Gastroesophageal sphincter (tissue), 4 donors: ENCODE measurements at places on chromosomes 5 and 9.

GRCh38 chr5:66966439-66966838 lies 230.2 kb downstream of the CD180 start:
- no peak for ATAC-seq

- ATAC-seq = no peak
Measured at GRCh38 chr5:17364987-17365810, 132.8 kb upstream of the TAF11L2 start.

GRCh38 chr9:31335529-31336234 lies 1048.8 kb upstream of the ACO1 start:
- ATAC-seq = peak; percentile 55

- no peak for ATAC-seq
Measured at GRCh38 chr5:152349683-152350526, 55.2 kb downstream of the NMUR2 start.

- no peak for ATAC-seq
Measured at GRCh38 chr9:114307899-114308267, 15.0 kb upstream of the ORM1 start.

- ATAC-seq = peak; percentile 48
Measured at GRCh38 chr9:77218612-77219011, 41.3 kb downstream of the VPS13A start.

- ATAC-seq = no peak
Measured at GRCh38 chr5:132075719-132076077, 2.1 kb downstream of the CSF2 start.

DNA sequence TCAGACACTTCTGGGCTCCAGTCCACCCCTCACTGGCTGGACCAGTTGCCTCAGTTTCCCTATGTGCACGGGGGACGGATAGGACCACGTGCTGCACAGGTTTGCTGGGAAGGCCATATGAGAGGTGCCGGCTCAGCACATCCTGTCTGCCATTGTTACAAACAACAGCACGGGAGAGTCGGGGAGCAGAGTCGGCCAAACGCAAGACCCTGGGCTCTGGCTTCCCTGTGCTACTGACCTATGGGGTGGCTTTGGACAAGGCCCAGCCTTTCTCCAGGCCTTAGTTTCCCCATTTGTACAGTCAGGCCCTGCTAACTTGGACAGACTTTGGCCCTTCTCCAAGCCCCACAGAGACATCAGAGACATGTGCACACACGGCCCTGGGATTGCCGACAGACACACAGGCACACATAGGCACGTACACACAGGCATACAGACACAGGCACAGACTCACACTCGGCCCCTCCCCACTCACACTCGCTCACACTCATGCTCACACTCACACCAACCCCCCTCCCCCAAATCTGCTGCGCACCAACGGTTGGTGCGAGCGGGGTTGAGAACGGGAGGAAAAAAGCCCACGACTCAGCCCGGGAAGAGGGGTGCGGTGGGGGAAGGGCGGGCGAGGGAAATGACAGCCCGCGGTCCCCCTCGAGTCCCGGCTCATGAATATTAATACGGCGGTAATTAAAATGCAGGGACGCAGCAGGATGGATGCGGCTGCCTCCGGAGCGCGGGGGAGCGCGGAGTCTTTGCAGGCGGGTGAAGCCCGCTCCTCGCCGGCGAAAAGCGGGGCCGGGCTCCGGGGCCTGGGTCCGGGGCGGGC lies 133.0 kb downstream of the C9orf50 start:
- ATAC-seq = no peak

GRCh38 chr9:133774799-133775198 lies 36.6 kb upstream of the SARDH start:
- no peak for ATAC-seq

GRCh38 chr5:93122446-93122845 lies 458.6 kb downstream of the NR2F1-AS1 start:
- ATAC-seq = no peak

DNA sequence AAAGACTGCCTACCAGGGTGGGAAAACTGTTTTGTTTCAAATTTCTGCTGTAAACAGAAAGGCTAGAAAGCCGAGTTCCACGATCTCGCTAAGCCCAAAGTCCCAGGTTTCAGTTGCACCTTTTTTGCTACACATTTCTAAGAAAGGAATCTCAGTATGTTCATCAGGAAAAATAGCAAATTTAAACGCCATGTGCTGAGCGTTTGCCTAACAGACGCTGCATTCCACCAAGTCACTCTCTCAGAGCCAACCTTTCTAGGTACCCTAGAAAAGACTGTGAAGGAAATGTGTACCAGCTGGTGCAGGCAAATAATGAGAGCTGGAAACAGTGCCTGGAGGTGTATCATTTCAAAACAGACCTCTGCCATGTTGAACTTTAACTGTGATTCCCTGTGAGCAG lies 71.8 kb downstream of the FRMD3 start:
- ATAC-seq = no peak

- no peak for ATAC-seq
Measured at GRCh38 chr9:107953556-107954125, 464.1 kb upstream of the KLF4 start.

DNA sequence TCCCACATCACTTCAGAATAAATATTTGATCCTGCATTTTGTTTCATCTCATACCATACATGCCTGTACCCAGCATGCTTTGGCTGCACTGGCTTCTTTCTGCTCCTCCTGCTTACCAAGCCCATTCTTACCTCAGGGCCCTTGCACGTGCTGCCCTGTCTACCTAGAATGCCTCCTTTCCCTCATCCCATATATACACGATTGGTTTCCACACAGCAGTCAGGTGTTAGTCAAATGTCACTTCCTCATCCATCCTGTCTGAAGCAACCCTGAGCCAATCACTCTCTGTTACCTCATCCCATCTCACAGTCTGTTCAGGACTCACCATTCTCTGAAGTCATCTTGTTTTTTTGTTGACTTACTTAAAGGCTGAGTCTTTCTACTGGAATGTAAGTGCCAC lies 30.3 kb downstream of the CAST start:
- ATAC-seq = no peak

DNA sequence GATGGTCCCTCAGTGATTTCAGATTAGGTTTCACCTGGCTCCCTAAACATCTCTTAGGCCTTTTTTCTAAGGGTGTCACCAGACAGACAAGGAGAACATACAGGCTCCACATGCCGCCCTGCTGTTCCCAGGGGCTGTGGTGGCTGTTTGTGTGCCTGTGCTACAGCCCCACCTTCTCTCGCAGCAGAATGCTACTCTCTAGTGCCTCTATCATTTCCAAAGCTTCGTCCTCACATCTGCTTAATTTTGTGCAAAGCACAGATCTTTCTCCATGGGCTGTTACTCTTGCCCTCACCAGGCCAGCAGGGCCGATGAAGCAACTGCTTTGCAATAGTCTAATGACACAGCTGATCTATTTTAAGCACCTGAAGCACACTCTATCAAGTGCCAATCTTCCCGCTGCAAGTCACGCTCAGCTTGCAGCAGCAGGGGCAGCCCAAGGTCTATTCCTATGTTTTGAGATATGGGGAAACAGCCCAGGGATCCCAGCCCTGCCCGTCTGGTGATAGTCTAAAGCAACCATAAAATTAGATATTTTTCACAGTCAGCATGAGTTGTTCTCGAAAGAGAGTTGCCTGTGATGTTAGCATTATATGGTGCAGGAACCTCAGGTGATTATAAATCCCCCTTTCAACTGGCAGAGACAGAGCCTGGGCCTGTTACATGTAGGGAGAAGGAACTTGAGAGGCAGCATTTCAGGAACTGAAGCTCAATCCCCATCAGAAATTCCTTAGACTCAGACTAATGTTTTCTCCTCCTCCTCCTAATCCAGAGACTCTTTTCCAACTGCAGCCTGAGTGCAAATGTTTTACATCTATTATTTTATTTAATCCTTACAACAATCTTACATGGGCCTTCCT lies 12.7 kb downstream of the ABLIM3 start:
- ATAC-seq = peak; percentile 72

GRCh38 chr9:131595696-131596429 lies 50.5 kb downstream of the PRRT1B start:
- ATAC-seq = no peak

- no peak for ATAC-seq
Measured at GRCh38 chr5:162503796-162504195, 436.2 kb downstream of the GABRG2 start.

DNA sequence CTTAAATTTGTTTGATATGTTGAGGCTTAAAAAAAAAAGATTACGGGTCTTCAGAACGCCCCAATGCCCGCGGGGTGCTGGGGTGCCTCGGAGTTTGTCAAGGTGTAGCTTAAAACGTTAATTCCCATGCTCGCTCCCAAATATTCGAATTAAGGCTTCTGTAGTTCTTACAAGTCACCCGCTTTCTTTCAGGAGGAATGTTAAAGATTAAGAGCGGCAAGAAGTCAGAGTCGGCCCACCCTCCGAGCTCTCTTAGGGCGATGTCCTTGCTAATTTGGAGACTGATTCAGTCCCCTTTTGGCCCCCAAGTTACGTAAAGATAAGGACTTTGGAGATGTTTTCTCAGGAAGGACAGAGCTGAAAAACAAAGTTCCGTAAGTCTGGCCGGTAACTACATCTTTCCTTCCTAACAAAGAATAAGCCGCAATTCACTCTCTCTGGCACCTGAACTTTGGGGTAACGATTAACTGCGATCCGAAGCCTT lies 746 bp upstream of the NPM1 start:
- ATAC-seq = no peak

GRCh38 chr5:6861667-6862066 lies 148.4 kb downstream of the TENT4A start:
- ATAC-seq = no peak

DNA sequence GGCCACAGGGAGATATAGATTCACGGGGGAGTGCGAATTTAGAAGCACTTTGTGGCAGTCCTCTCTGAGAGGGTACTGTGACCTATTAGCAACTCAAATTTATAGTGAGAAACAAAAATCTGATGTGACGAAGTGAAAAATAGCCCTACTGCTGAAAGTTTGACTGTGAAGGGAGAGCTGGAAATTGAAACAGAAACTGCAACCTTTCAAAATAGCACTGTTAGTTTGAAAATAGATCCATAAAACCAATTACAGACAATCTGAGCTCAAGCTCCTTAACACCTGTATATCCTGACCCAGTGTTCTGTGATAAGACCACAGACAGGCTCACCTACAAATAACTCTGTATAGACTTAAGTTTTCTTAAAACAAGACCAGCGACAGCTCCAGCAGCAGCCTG lies 420.1 kb downstream of the IRX1 start:
- no peak for ATAC-seq

- ATAC-seq = no peak
Measured at GRCh38 chr9:21852754-21853153, 50.3 kb downstream of the MTAP start.

GRCh38 chr9:38026021-38026809 lies 42.8 kb downstream of the SHB start:
- ATAC-seq = peak; percentile 80

GRCh38 chr5:83077662-83078261 lies 415 bp downstream of the XRCC4 start:
- ATAC-seq = peak; percentile 4

DNA sequence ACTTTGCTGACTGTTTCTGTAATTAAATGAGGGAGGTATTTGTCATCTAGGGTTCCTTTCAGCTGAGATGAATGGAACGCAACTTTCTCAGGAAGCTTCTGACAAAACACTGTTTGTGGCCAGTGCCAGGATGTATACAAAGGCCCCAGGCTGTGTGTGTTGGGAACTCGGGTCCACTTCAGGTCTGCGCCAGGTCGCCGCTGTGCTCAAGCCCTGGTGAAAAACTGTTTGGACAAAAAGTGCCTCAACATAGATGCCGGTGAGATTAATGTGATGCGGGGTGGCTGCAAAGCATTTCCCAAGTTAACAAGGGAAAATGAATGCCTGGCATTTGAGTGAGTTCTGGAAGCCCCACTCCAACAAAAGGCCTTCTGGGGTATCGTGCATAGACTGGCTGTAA lies 156.4 kb downstream of the GABBR2 start:
- no peak for ATAC-seq

- ATAC-seq = no peak
Measured at GRCh38 chr9:121756474-121757280, 105.2 kb downstream of the DAB2IP start.

- no peak for ATAC-seq
Measured at GRCh38 chr9:94076557-94076956, 7.7 kb upstream of the PTPDC1 start.

DNA sequence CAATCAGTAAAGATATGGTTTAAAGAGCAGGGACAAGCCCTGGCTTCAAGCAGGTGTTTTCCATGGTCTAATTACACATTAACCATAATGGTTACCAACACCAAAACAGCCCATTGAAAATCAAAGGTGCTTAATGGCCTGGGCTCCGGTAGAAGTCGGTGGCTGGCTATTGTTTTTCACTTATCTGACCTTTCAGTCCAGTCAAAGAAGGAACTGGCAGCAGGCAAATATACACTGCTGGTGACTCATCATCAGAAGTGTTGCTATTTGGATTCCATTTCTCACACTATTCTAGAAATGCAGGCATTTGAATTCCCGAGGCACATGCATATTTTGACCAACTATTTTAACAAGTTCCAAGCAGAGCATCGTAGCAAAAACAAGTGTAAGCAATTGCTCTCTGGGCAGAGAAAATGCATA lies 26.3 kb upstream of the GABRP start:
- peak; percentile 62 for ATAC-seq

DNA sequence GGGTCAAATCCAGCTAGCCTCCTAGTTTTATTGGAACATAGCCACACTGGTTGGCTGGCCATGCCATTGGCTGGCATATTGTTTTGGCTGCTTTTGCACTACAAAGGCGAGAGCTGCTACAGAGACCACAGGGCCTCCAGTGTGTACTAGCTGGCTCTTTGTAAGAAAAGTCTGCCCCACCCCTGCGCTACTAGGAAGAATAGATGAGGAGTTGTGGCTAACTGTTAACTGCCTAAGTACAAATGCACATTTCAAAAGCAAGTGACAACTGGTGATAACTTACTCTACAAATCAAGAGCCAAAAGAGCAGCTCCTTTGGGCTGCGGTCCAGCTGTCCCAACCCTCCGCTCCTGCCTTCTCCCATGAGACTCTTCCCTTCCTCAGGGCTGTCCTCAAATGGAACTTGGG lies 63.9 kb downstream of the SERINC5 start:
- ATAC-seq = no peak

GRCh38 chr5:160076997-160077396 lies 42.3 kb downstream of the PWWP2A start:
- ATAC-seq = no peak

GRCh38 chr9:3179711-3180110 lies 335.8 kb upstream of the PUM3 start:
- no peak for ATAC-seq

DNA sequence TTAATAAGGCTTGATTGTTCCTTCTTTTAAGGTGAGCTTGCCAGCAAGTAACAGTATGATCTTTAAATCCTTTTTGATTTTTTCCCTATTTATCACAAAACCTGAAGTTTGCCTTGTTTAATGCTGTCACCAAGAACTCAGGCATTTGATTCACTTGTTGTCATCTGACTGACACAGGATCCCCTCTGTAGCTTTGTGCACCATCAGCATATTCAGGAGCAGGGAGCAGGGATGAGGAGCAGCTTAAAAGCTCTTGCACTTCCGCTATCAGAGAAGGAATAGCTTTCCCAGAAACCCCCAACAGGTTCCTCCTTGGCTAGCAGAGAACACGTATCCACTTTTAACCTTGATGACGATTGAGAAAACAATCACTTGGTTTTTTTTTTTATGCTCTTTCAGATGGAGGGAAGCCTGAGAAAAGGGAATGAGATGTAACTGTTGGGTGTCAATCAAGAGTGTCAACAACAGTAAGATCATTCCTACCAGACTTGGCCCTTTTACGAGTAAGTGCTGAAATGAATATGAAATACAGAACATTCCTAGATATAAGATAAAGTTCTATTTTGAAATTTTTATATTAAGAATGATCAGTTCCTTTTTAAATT lies 433.1 kb upstream of the CDH18 start:
- ATAC-seq = no peak

GRCh38 chr9:135105938-135106491 lies 18.5 kb downstream of the OLFM1 start:
- peak; percentile 6 for ATAC-seq

GRCh38 chr9:35136866-35137265 lies 21.2 kb upstream of the ATOSB start:
- no peak for ATAC-seq
